ENCODE measurements at places on chromosomes 7 and 10.

DNA sequence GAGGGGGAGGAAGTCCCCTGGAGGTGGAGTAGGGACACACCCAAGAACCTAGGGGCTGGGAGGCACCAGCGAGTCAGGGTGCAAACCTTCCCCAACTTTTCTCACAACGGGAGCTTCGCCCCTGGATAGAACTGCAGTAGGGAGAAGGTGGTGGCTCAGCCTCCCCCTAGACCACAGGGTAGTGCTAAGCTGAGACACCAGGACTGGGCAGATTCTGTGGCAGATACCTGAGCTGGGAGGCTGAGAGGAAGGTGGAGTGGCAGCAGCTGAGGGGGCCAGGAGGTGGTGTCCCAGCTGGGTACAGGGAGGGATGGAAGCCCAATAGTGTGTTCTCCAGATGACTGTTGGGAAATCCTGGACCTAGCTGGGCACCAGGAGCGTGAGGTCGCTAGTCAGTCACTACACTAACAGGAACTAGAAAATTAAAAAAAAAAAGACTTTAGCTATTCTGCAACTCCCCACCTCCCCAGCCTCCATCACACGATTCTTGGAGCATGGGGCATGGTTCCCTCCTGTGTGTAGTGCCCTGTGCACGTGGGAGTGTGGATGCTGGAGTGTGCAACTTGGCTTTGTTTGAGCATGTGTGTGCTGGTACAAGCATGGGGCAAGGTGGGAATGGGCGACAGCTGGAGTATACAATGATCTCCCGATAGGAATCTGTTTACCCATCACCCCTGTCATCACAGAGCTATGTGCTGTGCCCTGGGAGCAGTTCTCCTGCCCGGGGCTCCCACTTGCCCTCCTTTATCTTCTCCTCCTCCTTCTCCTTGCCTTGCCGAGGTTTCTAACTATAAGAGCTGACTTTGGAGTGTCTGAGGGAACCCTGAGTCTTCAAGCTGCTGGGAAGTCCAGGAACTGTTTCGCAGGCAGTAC lies 8.8 kb upstream of the TRPV6 start:
- DNase-seq: no peak

GRCh38 chr7:157565201-157565626 lies 228.4 kb downstream of the DNAJB6 start:
- DNase-seq: no peak

DNA sequence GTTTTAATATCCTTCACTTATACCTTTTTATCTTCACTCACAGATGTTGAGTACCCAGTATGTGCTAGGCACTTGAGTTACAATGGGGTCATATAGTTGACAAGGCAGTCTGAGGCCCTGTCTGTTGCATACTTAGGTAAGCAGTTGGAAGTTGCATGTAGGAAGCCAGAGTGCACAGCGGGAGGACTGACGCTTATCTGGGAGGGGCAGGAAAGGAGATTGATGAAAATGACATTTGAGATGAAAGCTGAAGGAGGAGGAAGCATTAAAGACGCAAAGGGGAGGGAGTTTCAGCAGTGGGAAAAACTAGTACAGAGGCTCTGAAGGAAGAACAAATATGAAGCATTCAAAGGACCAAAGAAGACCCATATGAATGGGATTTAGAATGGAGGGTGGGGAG lies 266.2 kb downstream of the HTR7 start:
- DNase-seq: no peak

DNA sequence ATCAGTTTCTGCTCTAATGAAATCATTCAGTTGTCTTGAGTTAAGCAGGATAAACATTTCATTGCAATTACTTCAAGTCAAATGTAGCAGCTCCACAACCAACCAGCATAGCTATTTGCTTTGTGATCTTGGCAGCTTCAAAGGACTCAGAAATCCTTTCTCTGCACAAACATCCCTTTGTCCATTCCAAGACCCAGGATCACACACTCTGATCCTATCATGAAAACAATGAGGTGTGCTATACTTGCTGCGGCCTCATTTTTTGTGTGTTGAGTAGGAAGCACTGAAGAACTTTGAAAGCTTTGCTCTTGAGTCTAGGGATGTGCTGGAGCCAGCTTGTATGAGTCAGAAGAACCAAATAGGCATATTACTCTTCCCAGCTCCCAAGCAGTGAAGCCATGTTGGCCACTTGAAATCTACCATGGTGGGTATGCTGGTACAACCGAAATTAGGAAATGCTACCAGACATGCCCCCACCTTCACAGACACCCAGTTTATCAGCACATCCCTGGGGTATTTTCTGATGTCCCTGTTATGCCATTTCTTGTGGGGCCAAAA lies 199.4 kb upstream of the PRSS58 start:
- DNase-seq: no peak

GRCh38 chr7:157431951-157432540 lies 95.2 kb downstream of the DNAJB6 start:
- DNase-seq: no peak

DNA sequence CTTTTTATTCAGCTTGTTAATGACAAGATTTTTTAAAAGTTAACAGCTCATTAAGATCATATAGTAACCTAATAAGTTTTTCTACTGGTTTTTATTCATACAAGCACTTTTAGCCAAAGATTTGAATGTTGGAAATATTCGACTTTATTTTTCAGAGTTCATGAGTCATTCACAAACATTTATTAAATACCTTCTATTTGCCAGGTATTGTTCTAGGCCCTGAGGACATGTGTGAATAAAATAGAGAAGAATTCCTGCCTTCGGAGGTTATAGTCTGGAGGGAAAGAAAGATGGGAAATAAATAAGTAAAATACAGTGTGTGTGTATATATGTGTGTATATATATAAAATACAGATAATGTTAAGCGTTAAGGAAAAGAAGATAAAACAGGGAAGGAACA lies 31.5 kb downstream of the BTAF1 start:
- no peak for DNase-seq

DNA sequence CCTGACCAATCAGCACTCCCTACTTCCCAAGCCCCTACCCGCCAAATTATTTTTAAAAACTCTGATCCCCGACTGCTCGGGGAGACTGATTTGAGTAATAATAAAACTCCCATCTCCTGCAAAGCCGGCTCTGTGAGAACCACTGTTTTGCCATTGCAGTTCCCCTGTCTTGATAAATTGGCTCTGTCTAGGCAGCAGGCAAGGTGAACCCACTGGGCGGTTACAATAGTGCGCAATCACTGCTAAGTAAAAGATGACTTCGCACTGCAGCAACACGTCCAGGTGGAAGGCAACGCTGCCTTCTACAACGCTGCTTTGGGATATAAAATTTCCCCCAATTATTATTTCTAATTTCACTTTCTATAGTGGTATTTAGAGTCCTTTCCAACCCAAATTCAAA lies 8.9 kb downstream of the SLC37A3 start:
- no peak for DNase-seq

GRCh38 chr7:1431226-1431625 lies 28.0 kb downstream of the MICALL2 start:
- DNase-seq: no peak

GRCh38 chr10:98154076-98154475 lies 19.6 kb downstream of the R3HCC1L start:
- DNase-seq: no peak

GRCh38 chr10:2119316-2119715 lies 382.0 kb upstream of the ADARB2 start:
- DNase-seq: no peak

DNA sequence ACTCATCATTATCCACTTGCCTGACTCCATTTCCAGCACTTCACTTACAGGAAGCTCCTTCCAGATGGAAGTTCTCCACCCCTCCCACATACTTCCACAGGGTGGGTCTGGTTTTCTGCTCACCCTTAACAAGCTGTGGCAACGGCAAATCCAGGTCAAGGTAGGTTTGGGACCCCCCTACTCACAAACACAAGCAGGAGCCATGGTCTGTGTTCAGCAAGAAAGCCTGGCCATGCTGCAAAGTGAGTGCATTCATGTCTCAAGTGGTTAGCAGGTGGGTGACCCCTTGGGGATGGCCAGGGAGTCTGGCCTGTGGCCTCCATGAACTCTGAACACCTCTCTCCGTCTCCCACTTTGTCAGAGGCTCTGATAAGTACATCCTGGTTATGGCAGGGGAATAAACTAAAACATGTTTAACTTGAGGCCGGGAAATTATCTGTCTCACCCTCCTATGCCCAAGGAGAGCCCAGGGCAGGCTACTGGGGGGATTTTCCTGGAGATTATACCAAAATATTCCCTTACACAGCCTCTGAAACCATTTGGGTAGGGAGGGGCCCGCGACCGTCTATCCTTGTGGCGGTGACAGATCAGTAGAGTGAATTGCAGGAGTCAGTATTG lies 844 bp downstream of the XPNPEP1 start:
- no peak for DNase-seq

DNA sequence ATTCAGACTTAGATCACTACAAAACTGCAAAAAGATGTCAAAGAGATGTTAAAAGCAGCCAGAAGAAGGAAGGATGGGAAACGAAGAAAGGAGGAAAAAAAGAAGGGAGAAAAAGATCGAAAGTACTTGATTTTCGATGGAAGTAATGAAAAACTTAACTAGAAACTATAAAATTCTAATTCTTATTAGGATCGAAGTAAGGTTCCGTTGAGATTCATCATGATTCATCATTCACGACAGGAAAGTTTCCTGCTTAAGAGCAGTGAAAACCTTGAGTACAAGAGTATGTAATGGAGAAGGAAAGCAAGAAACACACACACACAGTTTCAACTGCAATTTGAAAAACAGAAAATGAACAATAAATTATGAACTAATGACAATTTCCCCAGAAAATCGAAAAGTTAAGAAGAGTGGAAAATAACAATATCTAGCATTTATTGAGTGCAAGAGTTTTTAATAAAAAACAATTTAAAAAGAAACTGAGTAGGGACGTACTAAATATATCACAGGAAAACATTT lies 1.1 kb upstream of the ING3 start:
- DNase-seq: no peak

DNA sequence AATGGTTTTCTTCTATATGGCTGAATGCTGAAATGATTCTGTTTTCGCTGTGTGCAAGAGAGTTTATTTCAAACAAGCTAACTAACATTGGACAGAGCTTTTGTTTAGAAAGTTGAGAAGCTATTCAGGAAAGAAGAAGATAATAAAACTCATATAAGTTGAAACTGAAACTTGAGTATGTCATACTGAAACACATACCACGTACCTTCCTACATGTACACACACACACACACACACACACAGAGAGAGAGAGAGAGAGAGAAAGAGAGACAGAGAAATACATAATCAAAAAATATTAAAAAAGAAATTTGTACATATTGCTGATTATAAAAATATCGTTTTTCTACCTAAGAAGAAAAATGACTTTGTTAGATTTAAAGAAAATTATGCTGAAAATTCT lies 561.9 kb upstream of the KCND2 start:
- DNase-seq: no peak

- DNase-seq: no peak
Observed at GRCh38 chr7:122550545-122550944, 148.4 kb downstream of the RNF133 start.

DNA sequence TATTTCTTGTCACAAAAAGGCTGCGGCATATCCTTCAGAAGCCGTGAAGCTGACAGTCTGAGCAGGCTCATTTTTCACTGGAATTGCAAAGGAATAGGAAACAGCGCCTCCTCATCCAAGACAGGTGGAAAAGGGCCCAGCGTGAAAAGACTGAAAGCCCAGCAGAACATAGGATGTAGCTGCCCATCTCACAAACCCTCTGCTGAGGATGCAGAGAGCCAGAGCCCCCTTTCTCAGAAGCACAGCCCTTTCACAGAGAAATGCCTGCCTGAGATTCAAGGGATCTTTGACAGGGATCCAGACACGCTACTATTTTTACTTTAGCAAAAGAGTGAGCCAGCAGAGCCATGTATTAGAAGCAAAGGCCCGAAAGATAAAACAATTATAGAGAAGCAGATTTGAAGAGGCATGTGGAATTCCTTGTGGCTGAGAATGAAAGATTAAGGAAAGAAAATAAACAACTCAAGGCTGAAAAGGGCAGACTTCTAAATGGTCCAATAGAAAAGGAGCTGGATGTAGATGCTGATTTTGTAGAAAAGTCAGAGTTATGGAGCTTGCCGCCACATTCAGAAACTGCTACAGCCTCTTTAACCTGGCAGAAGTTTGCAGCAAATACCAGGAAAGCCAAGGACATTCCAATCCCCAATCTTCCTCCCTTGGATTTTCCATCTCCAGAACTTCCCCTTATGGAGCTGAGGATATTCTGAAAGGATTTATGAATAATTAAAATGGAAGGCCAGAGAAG lies 36.9 kb downstream of the GDI2 start:
- peak; percentile 61 for DNase-seq

DNA sequence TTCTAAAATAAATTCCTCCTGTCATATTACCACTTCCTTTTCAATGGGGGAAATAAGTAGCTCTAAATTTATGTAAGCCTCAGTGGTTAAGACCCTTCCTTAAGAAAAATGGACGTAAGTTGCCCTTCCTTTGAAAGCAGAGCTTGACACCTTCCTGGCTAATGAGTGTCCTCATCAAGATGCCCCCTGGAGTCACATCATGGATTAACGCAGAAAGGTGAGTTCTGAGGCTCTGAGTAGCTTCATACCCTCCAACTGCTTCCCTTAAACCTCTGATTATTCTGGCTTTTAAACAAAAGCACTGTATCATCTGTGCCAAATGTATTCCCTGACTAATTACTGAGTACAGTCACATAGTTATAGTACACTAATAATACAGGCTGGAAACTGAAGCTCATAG lies 14.7 kb downstream of the KCTD7 start:
- no peak for DNase-seq

DNA sequence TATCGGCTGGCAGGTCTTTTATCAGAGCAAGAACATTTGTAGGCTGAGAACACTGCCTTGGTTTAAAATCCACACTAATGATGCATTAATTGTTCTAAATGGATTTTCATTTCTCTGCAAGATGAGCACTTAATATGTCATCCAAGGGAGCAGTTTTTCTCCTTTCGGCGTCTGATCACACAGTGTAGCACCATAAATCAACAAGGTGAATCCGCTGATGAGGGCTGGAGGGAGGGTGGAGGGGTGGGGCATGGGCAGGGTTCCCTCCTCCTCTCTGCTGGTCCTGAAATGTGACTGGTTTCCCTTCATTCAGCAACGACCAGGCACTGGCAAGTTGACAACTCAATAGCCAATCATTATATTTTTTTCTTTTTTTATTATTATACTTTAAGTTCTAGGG lies 45.6 kb downstream of the ADAM12 start:
- DNase-seq: no peak

DNA sequence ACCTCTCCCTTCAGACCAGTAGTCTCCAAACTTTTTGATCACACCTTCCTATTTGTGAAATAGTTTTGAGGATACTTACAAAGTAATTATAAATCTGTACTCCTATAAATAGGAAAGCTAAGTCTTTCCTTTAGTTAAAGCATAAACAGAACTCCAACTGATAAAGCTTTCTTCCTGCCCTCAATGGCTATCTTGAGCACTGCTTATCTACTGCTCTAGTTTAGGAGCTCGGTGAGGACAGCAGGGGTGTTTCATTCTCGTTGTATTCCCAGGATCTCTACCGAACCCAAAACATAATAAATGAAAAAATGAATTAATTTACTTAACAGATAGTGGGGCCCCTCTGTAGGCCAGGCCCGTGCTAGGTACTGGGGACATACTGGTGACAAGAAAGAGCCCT lies 17.7 kb downstream of the SORBS1 start:
- no peak for DNase-seq

All from cerebellum (tissue), 4 donors.